Activated CD4-positive, alpha-beta T cell treated with anti-CD3 and anti-CD28 coated beads for 1 hour (primary cell): ENCODE measurements at places on chromosomes 5 and 9.

DNA sequence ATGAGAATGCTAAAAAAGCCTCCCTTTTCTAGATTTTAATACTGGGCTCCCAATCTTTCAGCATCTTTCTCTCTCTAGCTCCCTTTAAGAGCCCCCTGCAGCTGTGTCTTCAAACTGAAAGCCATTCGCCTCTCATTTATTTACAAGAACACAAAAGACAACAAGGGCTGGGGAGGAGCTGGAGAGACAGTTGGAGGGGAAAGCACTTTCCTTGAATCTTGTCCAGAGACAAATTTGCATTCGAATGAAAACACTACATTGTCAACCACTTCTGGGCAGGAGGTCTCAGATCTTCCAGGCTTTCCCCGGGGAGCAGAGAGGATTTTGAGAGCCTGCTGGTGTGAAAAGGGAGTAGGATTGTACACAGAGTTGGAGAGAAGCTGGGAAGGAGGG, 518.3 kb downstream of the CTNND2 start:
- no peak for DNase-seq

DNA sequence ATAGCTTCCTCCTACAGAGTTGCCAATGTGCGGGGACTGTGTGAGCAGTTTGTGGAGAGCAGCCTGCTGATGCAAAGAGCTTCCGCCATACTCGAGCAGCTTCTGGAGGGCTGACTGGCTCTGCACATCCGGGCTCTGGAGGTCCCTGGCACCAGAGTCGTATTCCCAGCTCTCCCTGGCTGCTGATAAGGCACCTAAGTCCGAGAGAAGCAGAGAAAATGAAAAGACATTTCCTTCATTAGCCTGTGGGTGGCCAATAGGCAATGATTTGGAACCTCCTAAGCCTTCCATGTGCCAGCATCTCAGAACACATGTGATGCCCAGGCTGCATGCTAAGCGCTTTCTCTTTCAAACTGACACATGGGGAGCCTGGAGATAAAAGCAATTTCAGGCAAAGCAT, 94.3 kb downstream of the TSSK1B start:
- DNase-seq = no peak

DNA sequence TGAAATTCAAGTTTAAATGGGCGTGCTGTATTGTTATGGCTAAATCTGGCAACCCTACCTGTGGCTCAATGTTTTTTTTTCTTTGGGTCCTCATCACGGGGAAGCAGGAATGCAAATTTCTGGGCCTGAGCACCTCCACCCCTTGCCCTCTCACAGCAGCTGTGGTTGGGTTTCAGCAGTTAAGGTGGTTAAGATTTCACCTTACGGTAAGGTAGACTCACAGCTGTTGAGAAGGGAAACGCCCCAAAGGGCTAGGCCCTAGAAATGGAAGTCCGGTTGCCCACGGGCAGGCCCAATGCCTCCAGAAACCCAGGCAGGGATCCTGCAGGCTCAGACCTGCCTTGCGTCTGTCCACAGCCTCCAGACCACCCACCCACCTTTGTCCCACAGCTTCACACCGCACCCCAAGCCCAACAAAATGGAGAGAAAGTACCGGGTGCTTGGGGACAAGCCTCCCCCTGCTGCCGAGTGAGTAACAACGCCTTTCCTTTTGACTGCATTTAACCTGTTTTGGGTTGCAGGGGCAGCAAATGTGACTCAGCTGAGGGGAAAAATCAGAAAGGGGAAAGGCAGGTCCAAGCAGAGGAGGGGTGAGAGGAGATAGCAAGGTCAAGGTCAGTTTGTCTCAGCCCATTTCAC, 48.1 kb upstream of the TDRD7 start:
- no peak for DNase-seq

- no peak for DNase-seq
These were observed 9.2 kb upstream of the PHYHD1 start for GRCh38 chr9:128911529-128912035.

DNA sequence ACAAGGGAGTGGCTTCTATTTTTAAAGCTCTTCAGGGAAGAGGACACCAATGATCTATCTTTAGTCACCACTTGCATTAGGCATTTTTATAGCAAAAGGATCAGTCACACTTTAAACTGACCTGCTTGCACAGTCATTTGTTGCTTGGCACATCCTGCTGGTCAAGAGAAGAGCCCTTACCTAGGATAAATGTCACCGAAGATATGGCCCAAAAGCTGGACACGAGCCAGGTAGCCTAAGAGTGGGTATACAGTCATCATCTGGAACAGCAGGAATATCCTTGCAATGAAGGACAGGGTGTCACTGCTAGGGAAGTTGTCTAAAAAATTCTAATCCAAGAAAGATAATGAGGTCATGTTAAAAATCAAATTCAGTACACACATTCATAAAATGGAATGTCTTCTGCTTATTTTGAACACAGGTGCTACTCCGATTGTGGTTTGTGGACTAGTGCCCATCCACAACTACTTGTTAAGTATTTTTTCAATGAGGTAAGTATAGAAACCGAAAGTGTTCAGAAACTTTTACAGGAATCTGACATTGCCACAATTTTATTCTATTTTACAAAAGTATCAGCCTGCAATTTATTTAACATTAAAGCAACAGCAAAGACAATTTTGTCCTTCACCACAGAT, 78.4 kb downstream of the SLC38A9 start:
- DNase-seq = no peak

GRCh38 chr5:1349246-1349645, 4.3 kb upstream of the CLPTM1L start:
- no peak for DNase-seq

- DNase-seq = no peak
These were observed 247.4 kb upstream of the RASA1 start for GRCh38 chr5:87020099-87020934.

DNA sequence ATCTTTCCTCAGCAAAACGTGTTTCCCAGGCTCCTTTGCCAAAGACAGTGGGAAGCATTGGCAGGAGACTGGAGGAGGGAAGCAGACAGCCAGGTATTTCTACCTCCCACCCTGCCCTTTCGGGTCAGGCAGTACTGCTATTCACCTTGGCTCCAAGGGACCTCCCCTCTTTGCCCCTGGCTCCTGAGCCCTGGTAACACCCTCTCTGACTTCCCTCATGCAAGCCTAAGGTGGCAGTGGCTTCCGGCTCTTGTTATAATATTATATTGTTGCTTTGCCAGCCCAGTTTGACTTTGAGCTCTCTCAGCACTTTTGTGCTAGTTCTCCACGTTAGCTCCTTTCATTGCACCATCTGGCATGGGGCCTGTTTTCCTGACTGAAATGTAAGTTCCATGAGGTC, 81.6 kb upstream of the IFNK start:
- DNase-seq = no peak

DNA sequence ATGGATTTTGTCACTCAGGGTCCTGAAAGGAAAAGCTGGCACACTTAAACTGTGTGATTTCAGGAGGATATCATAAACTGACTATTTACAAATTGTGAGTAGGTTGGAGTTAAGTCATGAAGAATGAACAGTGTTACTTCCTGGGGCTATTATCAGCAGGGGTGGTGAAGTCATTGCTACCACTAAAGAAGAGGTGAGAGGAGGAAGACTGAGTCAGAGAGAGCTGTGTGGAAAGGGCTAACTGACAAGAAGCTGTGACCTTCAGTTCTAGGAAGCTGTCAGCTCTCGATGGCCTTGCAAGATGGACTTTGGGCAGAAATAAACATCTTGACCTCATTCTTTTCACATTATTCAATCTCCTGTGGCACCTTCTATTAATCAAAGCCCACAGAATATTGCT, 72.3 kb upstream of the STARD4 start:
- DNase-seq = no peak

GRCh38 chr9:131312822-131313770, 23.6 kb downstream of the PLPP7 start:
- no peak for DNase-seq

GRCh38 chr5:32496104-32496503, 51.6 kb upstream of the ZFR start:
- no peak for DNase-seq

- no peak for DNase-seq
These were observed 7.0 kb downstream of the DMGDH start for GRCh38 chr5:79062436-79062835.

- DNase-seq = peak; percentile 16
These were observed 642 bp upstream of the ITGA1 start for GRCh38 chr5:52786949-52787599.

DNA sequence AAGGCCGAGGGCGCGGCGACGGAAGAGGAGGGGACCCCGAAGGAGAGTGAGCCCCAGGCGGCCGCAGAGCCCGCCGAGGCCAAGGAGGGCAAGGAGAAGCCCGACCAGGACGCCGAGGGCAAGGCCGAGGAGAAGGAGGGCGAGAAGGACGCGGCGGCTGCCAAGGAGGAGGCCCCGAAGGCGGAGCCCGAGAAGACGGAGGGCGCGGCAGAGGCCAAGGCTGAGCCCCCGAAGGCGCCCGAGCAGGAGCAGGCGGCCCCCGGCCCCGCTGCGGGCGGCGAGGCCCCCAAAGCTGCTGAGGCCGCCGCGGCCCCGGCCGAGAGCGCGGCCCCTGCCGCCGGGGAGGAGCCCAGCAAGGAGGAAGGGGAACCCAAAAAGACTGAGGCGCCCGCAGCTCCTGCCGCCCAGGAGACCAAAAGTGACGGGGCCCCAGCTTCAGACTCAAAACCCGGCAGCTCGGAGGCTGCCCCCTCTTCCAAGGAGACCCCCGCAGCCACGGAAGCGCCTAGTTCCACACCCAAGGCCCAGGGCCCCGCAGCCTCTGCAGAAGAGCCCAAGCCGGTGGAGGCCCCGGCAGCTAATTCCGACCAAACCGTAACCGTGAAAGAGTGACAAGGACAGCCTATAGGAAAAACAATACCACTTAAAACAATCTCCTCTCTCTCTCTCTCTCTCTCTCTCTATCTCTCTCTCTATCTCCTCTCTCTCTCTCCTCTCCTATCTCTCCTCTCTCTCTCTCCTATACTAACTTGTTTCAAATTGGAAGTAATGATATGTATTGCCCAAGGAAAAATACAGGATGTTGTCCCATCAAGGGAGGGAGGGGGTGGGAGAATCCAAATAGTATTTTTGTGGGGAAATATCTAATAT, 58.1 kb downstream of the BASP1 start:
- DNase-seq = no peak

- DNase-seq = no peak
These were observed 30.1 kb upstream of the HRH2 start for GRCh38 chr5:175627739-175628138.

- no peak for DNase-seq
These were observed 38.2 kb downstream of the FOCAD start for GRCh38 chr9:20722221-20722620.

- no peak for DNase-seq
These were observed 179.8 kb upstream of the EDIL3 start for GRCh38 chr5:84564321-84565075.

GRCh38 chr5:136120529-136120928, 12.1 kb upstream of the SMAD5 start:
- DNase-seq = no peak

DNA sequence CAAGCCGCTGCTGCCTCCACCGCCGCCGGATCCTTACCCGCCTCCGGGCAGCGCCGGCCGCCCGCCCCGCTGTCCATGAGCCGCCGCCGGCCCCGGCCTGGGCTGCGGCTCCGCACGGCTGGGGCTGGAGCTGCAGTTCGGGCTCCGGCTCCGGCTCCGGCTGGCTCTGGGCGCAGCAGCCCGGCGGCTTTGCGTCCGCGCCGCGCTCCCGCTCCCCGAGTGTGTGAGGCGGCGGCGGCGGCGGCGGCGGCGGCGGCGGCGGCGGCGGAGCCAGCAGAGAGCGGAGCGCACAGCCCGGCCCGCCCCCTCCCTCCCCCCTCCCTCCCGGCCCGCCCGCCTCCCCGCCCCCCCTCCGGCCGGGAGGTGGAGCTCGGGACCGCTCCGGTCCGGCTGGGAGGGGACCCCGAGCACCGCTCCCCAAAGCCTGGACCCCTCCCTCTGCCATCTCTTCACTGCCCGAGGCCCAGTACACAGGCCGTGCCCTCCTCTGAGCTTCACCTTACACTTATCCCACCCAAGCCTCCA, at the start of gene PCDH1:
Gene PCDH1 (minus strand): TSS at position 225 of the 525 bp plus-strand sequence. CDS start 148 bp downstream, at position 77.
- no peak for DNase-seq

GRCh38 chr9:13432904-13433303, 153.4 kb upstream of the MPDZ start:
- no peak for DNase-seq

DNA sequence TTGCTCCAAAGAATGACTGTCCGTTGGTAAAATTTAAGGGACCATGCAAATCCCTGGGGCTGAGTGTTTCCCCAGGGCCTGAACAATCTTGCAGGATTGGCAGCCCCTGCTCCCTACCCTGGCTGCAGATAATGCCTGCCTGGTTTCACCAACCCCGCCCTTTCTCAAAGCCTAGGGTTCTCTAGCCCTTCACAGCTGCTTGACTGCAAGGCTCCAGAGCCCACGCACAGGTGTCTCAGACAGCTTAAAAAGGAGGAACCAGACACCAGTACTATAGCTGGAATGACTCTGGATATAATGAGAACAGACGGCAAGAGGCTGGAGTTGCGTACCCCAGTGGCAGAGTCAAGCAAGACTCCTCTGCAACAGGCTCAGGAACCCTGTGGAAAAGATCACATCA, 25.2 kb upstream of the TNIP1 start:
- DNase-seq = no peak

DNA sequence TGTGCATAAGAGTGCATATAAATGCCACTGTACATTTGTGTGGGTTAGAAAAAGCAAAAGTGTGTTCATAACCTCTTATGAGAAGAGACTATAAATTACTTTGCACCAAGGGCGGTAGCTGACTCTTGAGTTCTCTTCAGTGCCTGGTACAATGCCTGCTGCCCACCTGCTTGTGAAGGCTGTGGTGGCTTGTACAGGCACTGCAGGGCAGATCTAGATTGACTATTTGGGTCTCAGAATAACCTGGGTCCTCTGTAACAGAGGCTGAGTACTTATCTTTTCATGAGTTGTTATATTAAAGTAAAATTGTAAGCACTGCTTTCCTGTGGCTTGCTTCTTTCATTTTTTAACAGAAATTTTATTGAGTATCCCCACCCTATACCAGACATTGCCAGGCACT, 22.8 kb downstream of the LMNB1 start:
- no peak for DNase-seq

DNA sequence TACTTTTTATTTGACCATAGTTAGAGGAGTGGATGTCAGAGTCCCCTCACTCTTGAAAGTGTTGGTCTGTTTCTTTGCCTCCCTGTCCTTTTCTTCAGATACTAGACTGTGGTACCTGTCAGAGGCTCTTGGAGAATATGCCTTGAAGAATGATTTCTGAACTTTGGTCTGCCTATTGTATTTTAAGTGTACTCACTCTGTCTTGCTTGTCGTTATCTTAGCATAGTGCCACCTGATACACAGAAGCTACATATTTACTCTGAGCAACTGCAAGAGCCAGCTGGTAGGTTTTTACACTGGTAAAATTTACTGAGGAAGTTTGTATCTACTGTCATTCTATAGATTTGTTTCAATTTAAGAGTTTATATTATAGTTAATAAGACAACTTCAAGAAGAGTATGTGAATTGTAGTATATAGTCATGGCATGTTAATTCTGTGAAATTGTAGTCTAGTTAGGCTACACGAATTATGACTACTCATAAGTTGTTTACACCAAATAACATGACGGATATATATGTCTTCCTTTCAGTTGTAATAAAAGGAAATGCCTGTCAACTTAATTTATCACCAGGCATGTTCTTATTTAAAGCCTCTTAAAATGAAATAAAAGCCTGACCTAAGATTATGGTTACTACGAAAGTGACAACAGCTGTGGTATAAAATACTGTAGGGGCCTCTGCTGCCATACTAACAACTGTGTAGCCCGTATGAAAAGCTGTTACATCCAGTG, 201.7 kb downstream of the KDM4C start:
- DNase-seq = no peak
